Left ventricle myocardium inferior (tissue), 1 donor: ENCODE measurements at places on chromosomes 11 and 22. TPM values are rescaled to one million over a fixed set of nuclear protein-coding genes. Genes with fewer than 3 reads are reported as not detected.

Gene JAML
- 2.9 TPM for total RNA-seq

Gene FOSL1
- total RNA-seq: 0.47 TPM

Gene RAB30
- total RNA-seq: 24.7 TPM

Gene PGA5
- total RNA-seq: not detected

- no peak for DNase-seq
Observed at GRCh38 chr22:22812031-22812905, 75.3 kb upstream of the IGLL5 start.

DNA sequence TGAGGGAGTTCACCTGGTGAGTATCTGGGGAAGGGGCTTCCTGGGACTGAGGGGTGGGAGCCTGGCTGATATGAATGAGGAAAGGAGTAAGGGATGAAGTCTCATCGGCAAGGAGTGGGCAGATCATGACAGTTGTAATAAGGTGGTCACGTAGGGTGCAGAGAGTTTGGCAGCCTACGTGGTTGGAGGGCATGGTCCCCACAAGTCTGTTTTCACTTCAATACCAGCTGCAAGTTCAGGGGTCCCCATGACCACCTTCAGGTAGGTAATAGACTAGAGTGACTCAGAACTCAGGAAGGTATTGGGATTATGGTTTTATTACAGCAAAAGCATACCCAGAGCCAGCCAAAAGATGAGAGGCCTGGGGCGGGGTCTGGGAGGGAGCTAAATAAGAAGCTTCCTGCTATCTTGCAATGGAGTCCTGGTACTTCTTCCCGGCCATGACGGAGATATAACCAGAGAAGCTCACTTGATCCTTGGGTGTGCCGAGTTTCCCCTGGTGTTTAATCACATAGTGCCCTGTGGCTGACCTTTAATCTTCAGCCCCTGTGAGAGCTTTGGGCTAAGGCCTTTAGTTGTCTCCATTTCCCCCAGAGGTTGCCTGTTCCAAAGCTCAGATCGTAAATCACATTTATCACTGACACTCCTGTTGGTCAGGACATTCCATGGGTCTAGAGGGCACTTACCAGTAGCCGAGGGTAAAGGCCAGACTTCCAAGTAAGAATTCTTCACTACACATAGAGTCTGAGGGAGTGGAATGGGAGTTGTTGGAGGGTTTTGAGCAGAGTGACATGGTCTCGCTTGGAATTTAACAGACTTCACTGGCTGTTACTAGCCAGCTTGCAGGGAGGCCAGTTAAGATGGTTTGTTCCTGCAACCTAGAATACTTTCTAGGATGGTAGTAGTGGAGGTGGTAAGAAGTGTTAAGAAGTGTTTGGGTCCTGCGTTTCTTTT is 9.1 kb downstream of the SLC3A2 start:
- no peak for DNase-seq

DNA sequence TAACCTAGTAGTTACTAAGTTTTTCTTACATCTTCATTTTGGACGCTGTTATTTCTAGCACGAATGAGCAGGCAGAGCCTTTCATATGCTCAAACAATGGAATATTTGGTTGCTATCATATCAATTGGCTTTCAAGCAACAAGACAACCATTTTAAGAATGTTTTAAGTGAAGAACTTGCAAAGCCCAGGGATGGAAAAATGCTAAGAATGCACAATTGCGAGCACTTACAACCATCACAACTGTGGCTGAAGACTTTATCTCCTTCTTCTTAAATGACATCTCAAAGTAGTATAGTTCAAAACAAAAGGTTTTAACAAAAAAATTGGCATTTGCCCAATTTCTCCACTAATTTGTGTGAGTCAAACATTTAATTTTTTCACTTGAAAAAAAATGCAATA is 8.3 kb upstream of the MMP1 start:
- DNase-seq: no peak

DNA sequence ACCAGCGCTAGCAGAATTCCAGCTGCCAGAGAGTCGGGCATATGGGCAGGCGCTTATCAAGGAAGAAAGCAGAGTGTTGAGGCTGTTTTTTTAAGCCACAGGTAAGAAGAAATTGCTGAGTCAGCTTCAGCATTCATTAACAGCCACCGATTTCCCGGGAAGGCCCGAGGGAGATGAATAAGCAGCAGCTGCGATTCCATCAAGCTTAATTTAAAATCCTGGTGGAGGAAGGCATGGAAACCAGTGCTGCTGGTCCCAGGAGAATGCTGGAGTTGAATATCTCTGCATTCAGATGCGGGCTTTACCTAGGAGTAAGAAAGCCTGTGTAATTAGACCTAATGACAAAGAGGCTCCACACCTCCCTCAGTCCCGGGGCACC is 168.8 kb downstream of the BRD1 start:
- no peak for DNase-seq

DNA sequence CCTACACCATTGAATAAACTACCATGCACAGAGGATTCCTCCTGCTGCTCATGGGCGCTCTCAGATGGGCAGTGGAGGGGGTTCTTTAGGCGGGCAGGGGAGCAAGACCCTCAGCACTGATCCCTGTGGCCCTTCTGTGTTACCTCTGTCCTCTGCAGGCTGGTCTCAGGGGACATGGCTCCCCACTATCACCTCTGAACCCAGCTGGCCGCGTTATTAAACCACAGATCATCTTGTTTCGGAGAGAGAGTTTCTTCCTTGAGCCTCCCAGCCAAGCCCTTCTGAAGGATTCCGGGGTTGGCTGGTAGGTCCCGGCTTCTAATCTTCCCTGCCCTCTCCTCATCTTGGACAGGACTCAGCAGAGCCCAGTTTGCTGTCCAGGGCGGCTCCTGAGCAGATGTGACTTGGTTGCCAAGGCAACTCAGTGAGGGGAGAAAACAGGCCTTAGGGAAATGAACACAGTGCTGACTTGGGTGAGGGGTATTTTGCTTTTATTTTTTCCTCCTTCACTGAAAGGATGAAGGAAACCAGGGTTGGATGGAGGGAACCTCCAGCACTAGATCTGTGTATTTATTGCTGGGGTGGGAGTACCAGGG is 13.3 kb downstream of the APOL3 start:
- DNase-seq: no peak

GRCh38 chr11:107834995-107835394 is 23.6 kb downstream of the SLC35F2 start:
- no peak for DNase-seq

DNA sequence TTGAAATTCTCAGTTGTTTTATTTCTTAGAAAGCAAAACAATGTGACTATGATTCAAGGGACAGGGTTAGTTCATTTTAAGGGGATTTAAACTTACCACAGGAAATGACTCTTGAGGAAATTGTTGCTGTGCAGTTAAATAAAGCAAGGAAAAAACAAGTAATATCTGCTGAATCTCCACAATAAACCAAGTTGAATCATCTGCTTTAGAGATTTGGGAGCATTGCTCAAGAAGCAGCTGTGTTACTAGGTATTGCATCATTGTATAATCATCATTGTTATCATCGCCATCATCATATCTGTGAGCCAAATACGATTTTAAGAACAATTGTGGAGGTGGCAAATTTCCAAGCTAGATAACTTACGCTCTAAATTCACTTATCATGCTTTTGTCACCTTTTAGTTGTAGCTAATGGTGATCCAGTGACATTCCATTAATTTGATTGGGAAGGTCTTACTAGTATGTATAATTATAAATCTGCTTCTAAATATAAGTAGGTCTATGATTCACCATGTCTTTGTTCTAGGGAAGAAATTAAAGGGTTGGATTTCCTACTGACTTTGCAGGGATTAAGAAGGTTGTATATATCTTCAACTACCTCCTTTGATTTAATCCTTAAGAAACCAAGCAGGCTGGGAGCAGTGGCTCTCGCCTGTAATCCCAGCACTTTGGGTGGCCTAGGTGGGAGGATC is 19.9 kb downstream of the MMP10 start:
- DNase-seq: no peak

DNA sequence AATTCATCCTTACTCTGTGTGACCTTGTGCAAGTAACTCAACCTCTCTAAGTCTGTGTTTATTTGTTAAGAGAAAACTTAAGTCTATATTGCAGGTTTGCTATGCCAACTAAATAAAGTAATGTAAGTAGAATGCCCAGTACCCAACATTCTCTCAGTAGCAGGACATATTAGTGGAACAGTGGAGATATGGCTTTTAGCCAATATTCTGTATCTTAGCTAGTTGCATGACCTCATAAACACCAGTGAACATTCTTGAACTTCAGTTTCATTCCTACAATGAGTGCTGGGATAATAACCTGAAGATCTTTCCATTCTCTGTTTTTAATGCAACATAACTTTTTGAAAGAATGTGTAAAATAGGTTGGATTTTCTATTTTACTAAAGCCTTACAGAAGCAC is 77.0 kb downstream of the RAB38 start:
- no peak for DNase-seq

GRCh38 chr22:47221840-47222615 is 459.6 kb downstream of the TBC1D22A start:
- no peak for DNase-seq
